Lung (tissue), 17 donors: ENCODE measurements at places on chromosomes 3 and 15. TPM values are rescaled to one million over a fixed set of nuclear protein-coding genes. Genes with fewer than 3 reads are reported as not detected.
A peak's percentile ranks its signal among the peaks of the same experiment; 100 is the strongest.

- H3K4me3 ChIP-seq = no peak overlapping the region
- H3K36me3 ChIP-seq = no peaks in the 10 kb centered on the region
- no peak overlapping the region for H3K27ac ChIP-seq
- DNase-seq = no peak
- H3K27me3 ChIP-seq = no peaks in the 10 kb centered on the region
- peaks cover 6% of the 10 kb centered on the region for H3K4me1 ChIP-seq
Measured at GRCh38 chr3:175005193-175005592, 146.1 kb downstream of the NAALADL2 start.

GRCh38 chr3:111923095-111923771, 55.6 kb upstream of the ABHD10 start:
- no peaks in the 10 kb centered on the region for H3K4me1 ChIP-seq
- no peak overlapping the region for H3K4me3 ChIP-seq
- H3K27me3 ChIP-seq = no peaks in the 10 kb centered on the region
- H3K27ac ChIP-seq = peak overlapping the region; percentile 41
- H3K36me3 ChIP-seq = peaks cover 8% of the 10 kb centered on the region

DNA sequence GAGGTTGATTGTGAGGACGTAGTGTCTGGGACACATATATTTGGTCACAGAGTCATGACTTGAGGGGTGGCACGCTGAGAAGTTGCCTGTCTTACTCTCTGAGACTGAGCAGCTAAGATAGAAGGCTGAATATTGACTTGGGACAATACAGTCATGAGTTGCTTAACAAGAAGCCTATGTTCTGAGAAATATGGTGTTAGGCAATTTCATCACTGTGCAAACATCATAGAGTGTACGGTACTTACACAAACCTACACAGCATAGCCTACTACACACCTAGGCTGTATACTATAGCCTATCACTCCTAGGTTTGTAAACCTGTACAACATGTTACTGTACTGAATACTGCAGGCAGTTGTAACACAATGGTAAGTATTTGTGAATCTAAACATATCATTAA, 30.3 kb upstream of the SPESP1 start:
- no peak overlapping the region for H3K4me3 ChIP-seq
- H3K27me3 ChIP-seq = no peaks in the 10 kb centered on the region
- DNase-seq = no peak

- H3K27me3 ChIP-seq = no peaks in the 10 kb centered on the region
- no peak overlapping the region for H3K4me3 ChIP-seq
- no peak overlapping the region for H3K27ac ChIP-seq
- peaks cover 6% of the 10 kb centered on the region for H3K4me1 ChIP-seq
- H3K36me3 ChIP-seq = no peaks in the 10 kb centered on the region
Measured at GRCh38 chr3:41164777-41165176, 34.5 kb upstream of the CTNNB1 start.

EFCAB12 gene
- 8.8 TPM for total RNA-seq
